Activated B cell treated with CpG ODN at 0.5 μM for 24 hours (primary cell): ENCODE measurements at places on chromosomes 4 and X. TPM values are rescaled to one million over a fixed set of nuclear protein-coding genes. Genes with fewer than 3 reads are reported as not detected.

PGAM4 gene
- total RNA-seq, result not detected in 2 replicates

DNA sequence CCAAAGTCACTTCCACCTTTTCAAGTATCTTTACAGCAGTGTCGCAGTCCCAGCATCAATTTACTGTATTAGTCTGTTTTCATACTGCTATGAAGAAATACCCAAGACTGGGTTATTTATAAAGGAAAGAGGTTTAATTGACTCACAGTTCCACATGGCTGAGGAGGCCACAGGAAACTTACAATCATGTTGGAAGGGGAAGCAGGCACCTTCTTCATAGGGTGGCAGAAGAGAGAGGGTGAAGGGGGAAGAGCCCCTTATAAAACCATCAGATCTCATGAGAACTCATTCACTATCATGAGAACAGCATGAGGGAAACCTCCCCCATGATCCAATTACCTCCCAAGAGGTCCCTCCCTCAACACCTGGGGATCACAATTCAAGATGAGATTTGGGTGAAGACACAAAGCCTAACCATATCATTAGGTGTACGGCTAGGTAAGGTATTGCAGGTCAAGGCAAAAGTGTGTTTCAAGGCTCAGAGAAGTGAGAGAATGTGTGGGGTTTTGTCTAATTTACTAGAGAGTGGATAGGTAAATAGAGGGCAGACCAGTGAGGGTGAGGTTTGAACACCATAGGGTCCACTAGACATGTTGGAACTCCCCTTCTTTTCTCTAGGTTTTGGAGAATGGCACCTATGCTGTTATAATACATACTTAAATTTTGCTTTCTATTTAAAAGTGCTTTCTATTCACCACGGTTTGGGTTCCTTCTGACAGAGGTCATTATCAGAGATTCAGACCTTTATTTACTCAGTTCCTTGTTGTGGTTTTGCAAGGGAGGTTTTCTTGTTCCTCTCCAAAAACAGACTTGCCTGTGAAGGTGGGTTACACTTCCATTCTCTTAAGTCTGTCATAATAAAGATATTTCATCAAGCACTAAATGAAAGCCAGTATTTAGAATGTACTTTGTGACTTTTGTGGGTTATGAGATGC lies 186.6 kb downstream of the CPEB2 start:
- H3K27ac ChIP-seq, result no peak overlapping the region
- H3K27me3 ChIP-seq, result no peaks in the 10 kb centered on the region
- H3K4me3 ChIP-seq, result no peak overlapping the region
- peaks cover 10% of the 10 kb centered on the region for H3K4me1 ChIP-seq

GRCh38 chrX:83966347-83966746 lies 105.4 kb downstream of the CYLC1 start:
- no peaks in the 10 kb centered on the region for H3K36me3 ChIP-seq
- no peak for DNase-seq
- no peaks in the 10 kb centered on the region for H3K4me1 ChIP-seq
- H3K4me3 ChIP-seq, result no peak overlapping the region

DNA sequence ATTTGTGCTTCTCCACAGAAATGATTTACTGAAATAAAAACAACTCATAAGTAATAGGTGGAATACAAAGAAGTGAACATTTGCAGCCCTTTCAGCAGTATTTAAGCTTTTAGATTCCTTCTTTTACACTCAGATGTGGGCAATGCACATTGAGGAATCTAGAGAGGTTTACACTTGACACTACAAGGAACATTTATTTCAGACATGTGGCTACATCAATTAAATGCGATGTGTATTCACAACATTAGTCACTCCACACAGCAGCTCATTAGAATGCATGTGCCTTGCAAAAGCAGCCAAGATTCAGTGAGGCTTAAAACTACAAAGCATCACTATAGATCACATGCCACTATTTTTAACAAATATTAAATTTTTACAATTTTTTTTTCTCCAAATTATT lies 480.7 kb downstream of the INPP4B start:
- H3K27me3 ChIP-seq, result no peaks in the 10 kb centered on the region
- no peak for DNase-seq
- no peak overlapping the region for H3K27ac ChIP-seq
- no peak overlapping the region for H3K4me3 ChIP-seq

GRCh38 chr4:56052966-56053365 lies 104.2 kb downstream of the CEP135 start:
- no peak overlapping the region for H3K27ac ChIP-seq
- peaks cover 31% of the 10 kb centered on the region for H3K27me3 ChIP-seq
- no peaks in the 10 kb centered on the region for H3K36me3 ChIP-seq
- H3K4me3 ChIP-seq, result no peak overlapping the region

DNA sequence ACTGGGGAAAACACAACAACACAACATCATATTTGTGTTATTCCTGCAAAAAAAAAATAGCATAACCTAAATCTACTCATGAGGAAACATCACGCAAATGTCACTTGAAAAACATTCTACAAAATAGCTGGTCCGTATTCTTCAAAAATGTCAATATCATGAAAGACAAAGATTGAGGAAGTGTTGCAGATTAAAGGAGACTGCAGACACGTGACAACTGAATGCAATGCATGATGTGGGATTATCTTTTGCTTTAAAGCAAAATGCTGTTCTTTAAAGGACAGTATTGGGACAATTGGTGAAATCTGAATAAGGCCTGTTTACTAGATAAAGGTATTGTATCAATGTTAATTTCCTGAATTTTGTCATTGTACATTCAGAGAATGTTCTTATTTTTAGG lies 157.7 kb downstream of the SMIM20 start:
- H3K36me3 ChIP-seq, result no peaks in the 10 kb centered on the region
- H3K4me1 ChIP-seq, result peaks cover 28% of the 10 kb centered on the region
- no peak overlapping the region for H3K27ac ChIP-seq
- H3K27me3 ChIP-seq, result no peaks in the 10 kb centered on the region
- no peak for DNase-seq

DNA sequence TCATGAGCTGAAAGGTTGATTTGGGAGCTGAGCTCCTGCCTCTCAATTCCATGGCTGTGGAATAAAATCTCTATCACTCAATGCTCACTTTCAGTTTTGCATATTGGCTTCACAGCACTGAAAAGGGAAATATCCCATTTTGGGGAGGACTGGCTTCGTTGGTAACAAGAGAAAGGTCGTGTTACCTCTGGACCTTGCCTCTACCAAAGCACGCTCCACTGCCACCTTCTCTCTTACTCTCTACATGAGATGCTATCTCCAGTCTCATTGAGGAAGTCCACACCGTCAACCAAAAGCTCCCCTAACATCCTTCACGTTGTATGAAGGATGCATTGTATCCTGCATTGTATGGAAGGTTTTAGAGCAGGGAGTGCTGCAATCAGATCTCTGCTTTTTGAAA lies 195.0 kb upstream of the LDB2 start:
- no peak overlapping the region for H3K27ac ChIP-seq
- DNase-seq, result no peak
- no peaks in the 10 kb centered on the region for H3K27me3 ChIP-seq
- no peaks in the 10 kb centered on the region for H3K36me3 ChIP-seq

- no peak for DNase-seq
- no peaks in the 10 kb centered on the region for H3K36me3 ChIP-seq
- H3K4me1 ChIP-seq, result no peaks in the 10 kb centered on the region
Measured at GRCh38 chr4:149638073-149638472, 177.6 kb downstream of the IQCM start.

DNA sequence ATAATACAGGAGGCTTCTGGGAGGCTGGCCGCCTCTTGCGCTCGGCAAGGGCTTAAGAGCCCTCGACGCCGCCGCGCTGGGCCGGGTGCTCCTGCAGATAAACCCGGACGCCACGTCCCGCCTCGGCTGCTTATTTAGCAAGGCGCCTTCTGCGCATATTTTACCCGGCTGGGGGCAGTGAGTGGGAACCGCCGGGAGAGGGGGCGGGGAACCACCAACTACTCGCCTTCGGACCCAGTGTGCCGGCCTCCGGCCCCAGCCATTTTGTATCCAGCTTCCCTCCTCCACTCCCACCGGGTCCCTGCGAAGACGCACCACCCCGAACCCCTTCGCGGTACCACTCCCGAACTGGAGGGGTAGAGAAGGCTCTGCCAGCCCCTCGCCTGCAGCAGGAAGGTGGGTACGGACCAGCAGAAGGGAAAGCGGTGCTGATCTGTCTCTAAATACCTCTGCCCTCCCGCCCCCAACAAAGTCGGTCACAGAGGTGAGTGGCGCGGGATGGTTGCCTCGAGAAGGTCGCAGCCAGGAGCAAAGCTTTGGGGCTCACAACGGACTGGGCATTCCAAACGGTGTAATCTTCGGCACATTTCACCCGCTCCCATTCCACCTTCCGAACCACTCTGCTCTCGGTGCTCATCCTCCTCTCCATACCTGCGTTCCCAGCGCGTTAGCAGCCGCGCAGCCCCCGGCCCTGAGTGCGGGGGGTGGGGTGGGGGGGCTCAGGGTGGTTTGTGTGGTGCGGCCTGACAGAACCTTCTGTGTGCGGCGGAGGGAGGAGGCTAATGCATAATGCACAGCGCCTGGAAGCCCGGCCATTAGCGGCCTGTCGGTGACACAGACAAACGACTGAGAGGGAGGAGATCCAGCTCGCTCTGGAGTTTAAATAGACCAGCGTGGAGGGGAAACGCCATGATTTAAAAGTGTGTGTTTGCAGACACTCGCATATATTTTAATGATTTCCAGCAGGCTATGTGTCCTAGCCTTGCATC lies 4.9 kb upstream of the BCOR start:
- no peaks in the 10 kb centered on the region for H3K27me3 ChIP-seq
- no peak overlapping the region for H3K4me3 ChIP-seq
- no peak overlapping the region for H3K27ac ChIP-seq
- H3K36me3 ChIP-seq, result no peaks in the 10 kb centered on the region
